Activated naive CD4-positive, alpha-beta T cell (primary cell): ENCODE measurements at places on chromosomes 1 and 21.

DNA sequence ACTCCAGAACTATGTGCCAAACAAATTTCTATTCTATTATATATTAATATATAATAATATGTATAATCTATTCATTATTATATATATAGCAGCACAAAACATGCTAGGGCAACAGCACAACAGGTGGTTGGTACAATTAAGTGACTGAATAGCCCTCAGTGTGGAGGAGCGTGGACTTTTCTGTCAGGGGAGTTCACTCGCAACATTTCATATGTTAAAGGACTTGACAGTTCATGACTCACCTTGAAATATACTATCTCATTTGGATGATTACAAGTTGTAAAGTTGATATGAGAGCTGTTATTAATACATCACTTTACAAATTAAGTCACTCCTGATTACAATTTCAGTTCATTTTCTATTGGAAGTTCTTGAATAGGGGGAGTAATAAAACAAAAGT is 178.4 kb downstream of the LHX8 start:
- no peak for DNase-seq

GRCh38 chr21:34129901-34130715 is 56.7 kb downstream of the MRPS6 start:
- DNase-seq = no peak

- DNase-seq = no peak
Observed at GRCh38 chr1:17099616-17100340, 19.5 kb downstream of the PADI2 start.

- DNase-seq = no peak
Observed at GRCh38 chr1:86156566-86157455, at the start of gene COL24A1. COL24A1 (minus strand) TSS chr1:86156772; CDS start chr1:86156396, 376 bp downstream.

DNA sequence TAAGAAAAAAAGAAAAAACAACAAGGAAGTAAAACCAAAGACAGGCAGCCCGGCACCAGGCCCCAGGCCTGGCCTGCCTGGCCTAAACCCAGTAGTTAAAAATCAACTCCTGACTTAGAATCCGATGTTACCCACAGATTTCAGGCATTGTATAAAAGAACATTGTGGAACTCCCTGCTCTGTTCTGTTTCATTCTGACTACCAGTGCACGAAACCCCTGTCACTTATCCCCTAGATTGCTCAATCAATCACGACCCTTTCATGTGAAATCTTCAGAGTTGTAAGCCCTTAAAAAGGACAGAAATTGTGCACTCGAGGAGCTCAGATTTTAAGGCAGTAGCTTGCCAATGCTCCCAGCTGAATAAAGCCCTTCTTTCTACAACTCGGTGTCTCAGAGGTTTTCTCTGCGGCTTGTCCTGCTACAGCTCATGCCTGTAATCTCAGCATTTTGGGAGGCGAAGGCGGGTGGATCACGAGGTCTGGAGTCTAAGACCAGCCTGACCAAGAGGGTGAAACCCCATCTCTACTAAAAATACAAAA is 15.6 kb upstream of the MYOCOS start:
- no peak for DNase-seq

GRCh38 chr1:40003156-40004093 is 37.1 kb upstream of the CAP1 start:
- no peak for DNase-seq

DNA sequence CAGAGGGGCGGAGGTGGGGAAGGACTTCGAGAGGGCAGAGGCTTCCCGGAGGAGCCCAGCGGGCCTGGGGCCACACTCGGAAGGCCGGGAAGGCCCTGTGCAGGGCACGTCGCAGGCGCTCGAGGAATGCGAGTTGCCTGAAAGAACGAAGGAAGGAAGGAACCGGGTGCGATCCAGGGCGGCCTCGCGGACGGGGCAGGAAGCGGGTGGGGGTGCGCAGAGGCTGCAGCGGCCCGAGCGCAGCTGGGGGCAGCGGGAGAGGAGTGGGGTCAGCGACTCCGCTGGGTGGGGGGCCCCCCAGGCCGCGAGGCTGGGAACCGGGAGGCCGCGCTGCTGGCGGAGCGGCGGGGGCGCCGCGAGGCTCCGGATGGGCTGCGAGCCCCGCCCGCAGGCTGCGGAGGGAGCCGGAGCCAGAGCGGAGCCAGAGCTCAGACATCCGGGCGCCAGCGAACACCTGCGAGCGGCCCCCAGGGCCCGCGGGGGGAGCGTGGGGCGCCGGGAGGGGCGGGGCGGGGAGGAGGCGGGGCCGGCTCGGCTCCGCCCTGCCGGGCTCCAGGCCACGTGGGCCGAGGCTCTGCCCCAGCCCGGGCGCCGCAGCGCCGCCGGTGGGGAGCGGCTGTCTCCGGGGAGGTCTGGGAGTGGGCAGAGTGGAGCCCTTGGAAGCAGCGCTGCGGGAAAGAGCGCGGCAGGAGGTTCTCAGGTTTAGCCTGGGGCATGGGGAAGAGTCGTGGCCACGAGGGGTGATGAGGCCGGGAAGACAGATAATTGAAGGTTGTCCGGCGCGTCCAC is 4.6 kb downstream of the ID3 start:
- peak; percentile 72 for DNase-seq

- DNase-seq = no peak
Observed at GRCh38 chr1:209542585-209542984, 40.9 kb upstream of the CAMK1G start.

DNA sequence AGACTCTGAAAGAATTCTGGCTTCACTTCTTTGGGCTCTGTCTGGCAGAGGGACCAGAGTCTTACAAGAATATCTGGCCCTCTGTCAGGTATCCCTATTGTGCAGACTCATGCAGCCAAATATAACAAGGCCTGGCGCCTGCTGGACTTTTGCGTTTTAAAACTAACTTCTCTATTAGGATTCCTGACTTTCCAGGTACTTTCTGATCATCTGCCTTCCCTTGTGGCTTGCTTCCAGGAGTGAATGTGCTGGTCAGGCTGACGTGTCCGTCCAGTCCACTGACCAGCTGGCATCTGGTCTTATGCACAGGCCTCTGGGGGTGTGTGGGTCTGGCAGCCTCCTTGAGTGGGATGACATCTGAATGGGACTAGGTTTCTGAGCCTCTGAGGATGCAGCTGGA is 8.6 kb upstream of the RAB29 start:
- DNase-seq = no peak

DNA sequence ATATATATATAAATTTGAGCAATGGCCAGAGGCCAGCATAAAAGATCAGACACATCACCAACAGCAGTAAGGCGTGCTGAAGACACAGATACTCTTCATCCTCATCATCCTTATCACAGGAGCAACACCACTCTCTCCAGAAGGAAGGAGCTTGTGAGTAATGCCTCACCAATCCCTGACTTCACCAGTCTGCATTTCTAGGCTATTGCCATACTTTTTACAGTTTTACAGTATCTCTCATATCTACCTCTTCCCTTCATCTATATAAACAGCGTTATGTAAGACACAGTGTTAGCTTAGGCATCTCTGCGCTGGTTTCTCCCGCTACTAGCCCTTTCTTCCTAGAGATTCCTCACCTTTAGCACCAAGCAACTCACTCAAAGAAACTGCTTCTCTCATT is 2.4 kb upstream of the ABL2 start:
- no peak for DNase-seq

- no peak for DNase-seq
Observed at GRCh38 chr1:237282208-237282783, 240.3 kb downstream of the RYR2 start.
